ENCODE measurements at places on chromosomes 16 and 17.

DNA sequence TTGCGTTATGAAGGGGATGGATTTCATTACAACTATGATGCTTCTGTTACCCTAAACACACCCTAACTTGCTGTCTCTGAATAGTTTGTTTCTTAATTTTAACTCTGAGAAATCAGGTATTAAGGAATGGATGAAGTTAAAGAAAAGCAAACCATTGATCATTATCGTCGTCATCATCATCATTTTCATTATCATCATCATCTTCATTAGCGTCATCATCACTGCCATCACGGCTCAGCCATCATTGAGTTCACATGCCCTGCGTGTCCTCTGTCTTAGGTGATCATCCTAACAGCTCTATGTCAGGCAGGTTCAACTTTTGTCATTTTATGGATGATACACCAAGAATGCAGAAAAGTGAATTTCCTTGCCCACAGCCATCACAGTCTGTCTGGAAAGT, 477.5 kb upstream of the EEF2KMT start:
- DNase-seq: no peak

DNA sequence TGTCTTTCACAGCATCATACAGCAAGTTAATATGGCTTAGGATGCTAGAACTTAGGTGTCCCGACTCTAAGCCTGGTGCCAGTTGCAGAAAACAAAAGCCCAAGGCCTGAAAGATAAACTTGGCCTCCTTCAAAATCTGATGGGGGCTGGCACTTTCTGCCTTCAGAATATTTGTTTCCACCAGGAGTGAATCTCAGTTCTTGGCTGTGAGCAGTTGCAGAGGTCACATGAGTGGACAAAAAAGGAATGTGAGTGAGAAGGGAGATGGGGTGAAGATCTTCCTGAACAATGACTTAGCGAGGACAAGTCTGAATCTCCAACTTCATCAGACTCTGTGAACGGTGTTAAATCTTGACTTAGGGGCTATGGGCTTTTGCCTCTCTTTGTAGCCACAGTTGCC, 46.6 kb downstream of the HOXB1 start:
- no peak for DNase-seq

DNA sequence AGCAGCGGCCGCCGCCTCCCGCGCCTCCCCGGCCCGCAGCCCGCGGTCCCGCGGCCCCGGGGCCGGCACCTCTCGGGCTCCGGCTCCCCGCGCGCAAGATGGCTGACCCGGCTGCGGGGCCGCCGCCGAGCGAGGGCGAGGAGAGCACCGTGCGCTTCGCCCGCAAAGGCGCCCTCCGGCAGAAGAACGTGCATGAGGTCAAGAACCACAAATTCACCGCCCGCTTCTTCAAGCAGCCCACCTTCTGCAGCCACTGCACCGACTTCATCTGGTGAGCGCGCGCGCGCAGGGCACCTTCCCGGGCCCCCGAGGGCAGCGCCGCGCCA, 258 bp downstream of the PRKCB start:
- no peak for DNase-seq

DNA sequence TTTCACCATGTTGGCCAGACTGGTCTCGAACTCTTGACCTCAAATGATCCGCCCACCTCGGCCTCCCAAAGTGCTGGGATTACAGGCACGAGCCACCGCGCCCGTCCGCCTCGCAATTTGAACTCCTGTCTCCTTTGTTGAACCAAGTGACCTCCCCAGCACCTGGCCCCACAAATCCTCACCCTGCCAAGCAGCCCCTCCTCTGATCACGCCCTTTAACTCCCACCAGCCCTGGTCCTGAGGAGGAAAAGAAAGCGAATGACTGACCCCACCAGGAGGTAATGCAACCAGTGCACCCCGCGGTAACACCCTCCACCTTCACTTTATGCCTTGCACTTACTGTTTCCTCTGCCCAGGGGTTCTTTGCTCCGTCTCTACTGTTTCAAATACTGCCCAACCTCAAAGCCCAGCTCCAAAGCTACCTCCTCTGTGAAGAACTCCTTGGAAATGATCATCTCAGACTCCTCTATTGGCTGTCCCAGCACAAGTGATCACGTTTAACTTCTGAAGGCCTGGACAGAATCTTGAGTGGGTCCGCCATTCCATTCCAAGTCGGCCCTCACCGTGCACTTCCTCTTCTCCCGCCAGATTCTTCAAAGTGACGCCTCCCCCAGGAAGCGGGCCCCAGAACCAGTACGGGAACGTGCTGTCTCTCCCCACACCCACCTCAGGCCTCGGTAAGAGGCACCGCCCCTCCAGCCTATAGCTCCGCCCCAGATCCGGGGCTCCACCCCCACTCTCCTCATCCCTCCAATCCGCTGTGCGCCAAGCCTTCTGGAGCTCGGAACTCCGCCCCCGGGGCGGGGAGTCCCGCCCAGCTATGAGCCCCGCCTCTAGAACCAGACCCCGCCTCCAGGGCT, 4.4 kb downstream of the CD19 start:
- DNase-seq: peak; percentile 85

Measured in endothelial cell of umbilical vein (primary cell).